A549 treated with RU486 at 1 μM for 4 hours (cell line): ENCODE measurements at places on chromosomes 3 and 15. TPM values are rescaled to one million over a fixed set of nuclear protein-coding genes. Genes with fewer than 3 reads are reported as not detected.

Gene MAGEL2
- total RNA-seq = not detected in 5 replicates

Gene SEMA5B
- 0.07 to 0.47 TPM (median 0.28 TPM) in 5 replicates for total RNA-seq

Gene CDC25A
- 10.1 to 12.3 TPM (median 11.0 TPM) in 5 replicates for total RNA-seq

Gene CAMP
- not detected in 5 replicates for total RNA-seq

Gene TNFAIP8L3
- total RNA-seq = 5.3 to 9.7 TPM (median 6.9 TPM) in 5 replicates

Gene DLL4
- total RNA-seq = 0.35 to 0.81 TPM (median 0.67 TPM) in 5 replicates

Gene CYB561D2
- 14.3 to 23.8 TPM (median 20.5 TPM) in 5 replicates for total RNA-seq

Gene ZKSCAN7
- total RNA-seq = not detected in 5 replicates

Gene GPR62
- total RNA-seq = not detected in 5 replicates

Gene TNFSF10
- total RNA-seq = 0.21 to 0.34 TPM (median 0.21 TPM) in 3 of 5 replicates, not detected in the others

Gene GJD2
- not detected in 5 replicates for total RNA-seq

Gene ALDH1A3
- 15.6 to 26.0 TPM (median 18.8 TPM) in 5 replicates for total RNA-seq

Gene FOXL2NB
- total RNA-seq = 0.48 to 1.5 TPM (median 1.3 TPM) in 5 replicates

Gene MYO1E
- 168 to 235 TPM (median 191 TPM) in 5 replicates for total RNA-seq

Gene ZNF710
- total RNA-seq = 12.9 to 17.3 TPM (median 14.1 TPM) in 5 replicates

Gene CCR8
- not detected in 5 replicates for total RNA-seq

Gene ROBO2
- not detected in 5 replicates for total RNA-seq

Gene AMT
- 0.13 to 0.44 TPM (median 0.30 TPM) in 5 replicates for total RNA-seq

Gene BCL6
- 3.1 to 7.2 TPM (median 6.4 TPM) in 5 replicates for total RNA-seq

Gene NIPA2
- 77.9 to 114 TPM (median 112 TPM) in 5 replicates for total RNA-seq

Gene FEZF2
- not detected in 5 replicates for total RNA-seq

Gene ALPK3
- total RNA-seq = 0.02 to 0.12 TPM (median 0.09 TPM) in 5 replicates

Gene ITIH1
- not detected in 5 replicates for total RNA-seq

Gene MASP1
- 0.14 to 0.46 TPM in 2 of 5 replicates, not detected in the others for total RNA-seq

Gene KLHL25
- total RNA-seq = 5.3 to 8.4 TPM (median 7.3 TPM) in 5 replicates

Gene TUSC7
- total RNA-seq = not detected in 5 replicates

Gene LHFPL4
- 0.05 to 0.27 TPM (median 0.16 TPM) in 4 of 5 replicates, not detected in the other for total RNA-seq

Gene ISLR
- total RNA-seq = 0.14 to 0.59 TPM (median 0.25 TPM) in 5 replicates

Gene STRIT1
- not detected in 5 replicates for total RNA-seq

Gene XCR1
- total RNA-seq = not detected in 5 replicates

Gene LTF
- total RNA-seq = not detected in 5 replicates

Gene AQR
- total RNA-seq = 28.2 to 38.5 TPM (median 33.0 TPM) in 5 replicates

Gene ACSBG1
- total RNA-seq = 0.12 to 0.39 TPM (median 0.15 TPM) in 4 of 5 replicates, not detected in the other

Gene ARGFX
- not detected in 5 replicates for total RNA-seq

Gene PRKCD
- 20.3 to 27.5 TPM (median 24.3 TPM) in 5 replicates for total RNA-seq

Gene ALG3
- 54.1 to 81.7 TPM (median 74.6 TPM) in 5 replicates for total RNA-seq

Gene UBR1
- total RNA-seq = 3.0 to 4.4 TPM (median 4.1 TPM) in 5 replicates
